ENCODE measurements at places on chromosomes 11 and 22.

GRCh38 chr11:120135838-120136237 is 2.1 kb downstream of the TRIM29 start:
- DNase-seq, result no peak

GRCh38 chr22:27213294-27213693 is 555.9 kb downstream of the MIAT start:
- no peak for DNase-seq

GRCh38 chr11:68251765-68252164 is 20.0 kb downstream of the C11orf24 start:
- no peak for DNase-seq

- no peak for DNase-seq
These were observed 119.9 kb upstream of the RASSF10 start for GRCh38 chr11:12889243-12889642.

GRCh38 chr11:69655479-69656428 is 14.8 kb downstream of the CCND1 start:
- DNase-seq, result no peak

DNA sequence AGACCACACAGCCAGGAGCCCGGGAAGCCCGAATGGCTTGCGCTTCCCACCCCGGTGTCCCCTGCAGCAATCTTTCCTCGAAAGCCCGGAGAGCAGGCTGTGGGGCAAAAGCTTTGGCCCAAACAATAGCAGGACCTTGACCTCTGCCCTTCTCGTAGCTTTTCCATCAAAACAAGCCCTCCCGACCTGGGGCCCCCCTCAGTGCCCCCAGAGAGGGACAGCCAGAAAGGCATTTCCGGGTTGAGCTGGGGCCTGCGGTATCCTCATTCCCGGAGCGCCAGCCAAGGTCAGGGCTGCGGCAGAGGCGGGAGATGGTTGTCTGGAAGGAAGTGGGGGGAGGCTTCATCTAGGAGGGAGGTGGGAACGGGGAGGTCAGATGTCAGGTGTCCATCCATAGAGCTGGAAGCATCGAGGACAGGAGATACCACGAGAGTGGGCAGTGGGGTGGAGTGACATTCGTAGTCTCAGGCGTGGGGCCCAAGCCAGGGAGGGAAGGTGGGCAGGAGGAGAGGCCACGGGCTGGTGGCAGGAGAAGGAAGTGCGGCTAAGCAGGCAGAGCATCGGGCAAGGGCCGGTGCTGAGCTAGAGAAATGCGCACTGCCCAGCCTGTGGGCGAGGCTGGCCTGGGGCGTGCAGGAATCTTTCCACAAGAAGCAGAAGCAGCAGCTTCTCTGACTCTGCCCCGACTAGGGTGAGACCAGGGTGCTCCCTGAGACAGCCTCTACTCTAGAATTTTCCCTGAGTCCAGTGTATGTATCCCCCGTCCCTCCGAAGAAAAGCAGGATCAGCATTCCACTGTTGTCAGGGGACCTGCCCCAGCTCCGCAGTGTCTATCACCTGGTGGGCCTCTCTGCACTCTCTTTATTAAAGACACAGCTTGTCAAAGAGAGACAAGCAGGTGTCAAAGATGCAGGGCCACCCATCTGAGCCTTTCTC is 14.3 kb downstream of the PDGFB start:
- no peak for DNase-seq

DNA sequence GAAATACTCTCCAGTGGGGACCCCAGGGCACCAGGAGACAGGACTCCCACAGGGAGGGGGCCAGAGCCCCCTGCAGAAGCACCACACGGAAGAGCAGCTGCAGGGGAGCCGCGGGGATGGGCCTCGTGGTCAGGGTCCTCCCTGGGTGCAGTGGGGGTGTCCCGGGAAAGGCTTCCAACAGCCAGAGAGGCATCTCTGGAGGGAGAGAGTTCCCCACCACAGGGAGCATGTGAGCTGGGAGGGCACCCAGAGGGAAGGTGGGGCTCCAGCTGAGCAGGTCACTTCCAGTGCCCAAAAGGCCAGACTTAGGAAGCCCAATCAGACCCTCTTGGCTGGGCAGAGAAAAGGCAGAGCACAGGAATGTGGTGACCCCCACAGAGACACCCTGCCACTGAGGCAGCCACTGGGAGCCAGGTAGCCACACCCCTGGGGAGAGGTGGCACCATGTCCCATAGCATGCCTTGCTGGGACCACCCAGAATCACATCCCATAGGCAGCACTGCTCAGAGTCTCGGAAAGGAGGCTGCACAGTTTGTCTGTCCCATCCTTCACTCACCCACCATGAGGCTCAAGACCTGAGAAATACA is 49.9 kb upstream of the LMO1 start:
- no peak for DNase-seq

DNA sequence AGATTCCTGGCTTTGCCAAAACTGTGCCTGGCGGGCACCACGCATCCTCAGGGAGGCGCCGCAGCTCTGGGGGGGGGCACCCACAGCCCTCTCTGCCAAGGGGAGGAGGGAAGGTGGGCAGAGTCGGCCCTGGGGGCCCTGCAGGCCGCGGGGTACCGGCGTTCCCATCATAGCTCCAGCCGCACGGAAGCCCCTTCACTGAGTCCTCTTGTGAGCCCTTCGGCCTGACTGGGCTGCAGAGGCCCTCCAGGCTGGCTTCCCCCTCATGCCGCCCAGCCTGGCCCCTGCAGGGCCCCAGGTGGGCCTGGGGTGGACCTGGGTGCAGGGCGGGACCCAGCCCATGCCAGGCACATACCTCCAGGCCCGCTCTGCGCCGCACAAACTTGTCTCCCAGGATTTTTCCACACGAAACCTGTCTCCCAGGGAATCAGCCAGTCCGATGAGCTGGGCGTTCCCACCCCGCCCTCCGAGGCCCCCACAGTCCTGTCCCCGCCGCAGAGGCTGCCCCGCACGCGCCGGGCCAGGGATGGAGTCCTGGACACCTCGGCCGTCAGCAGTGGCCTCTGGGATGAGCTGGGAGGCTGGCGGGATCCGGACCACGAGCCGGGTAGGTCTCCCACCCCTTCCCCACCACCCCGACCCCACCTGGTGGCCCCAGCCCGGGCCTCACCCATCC is 1.8 kb upstream of the PKP3 start:
- DNase-seq, result no peak

GRCh38 chr11:8261291-8261690 is 2.4 kb downstream of the LMO1 start:
- no peak for DNase-seq

- DNase-seq, result no peak
These were observed 48.8 kb upstream of the TOP3B start for GRCh38 chr22:22031183-22031945.

Measured in activated CD8-positive, alpha-beta memory T cell treated with anti-CD3 and anti-CD28 coated beads for 1 hour (primary cell).